Cortex of kidney (tissue), 1 donor: ENCODE measurements at places on chromosomes 13 and 19.

DNA sequence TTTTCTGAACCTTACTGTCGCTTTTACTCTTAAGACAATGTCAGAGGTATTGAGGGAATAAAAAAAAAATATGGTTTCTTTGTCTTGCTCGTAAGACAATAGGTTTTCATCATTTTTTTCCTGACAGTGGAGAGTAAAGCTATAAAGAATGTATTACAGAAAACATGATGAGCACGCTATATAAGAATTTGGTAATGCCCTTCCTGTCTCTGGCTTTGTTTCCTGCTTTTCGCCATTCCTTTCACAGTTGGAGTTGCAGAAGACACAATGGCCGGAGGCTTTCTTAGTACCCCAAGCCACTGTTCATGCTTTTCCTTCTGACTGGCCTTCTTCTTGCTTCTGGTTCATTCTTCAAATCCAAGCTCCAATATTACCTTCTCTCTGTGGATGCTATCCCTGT lies 101.0 kb upstream of the DACH1 start:
- no peak for DNase-seq

- no peak for DNase-seq
Measured at GRCh38 chr19:10936661-10937084, 8.1 kb downstream of the TIMM29 start.

GRCh38 chr13:52446265-52446664 lies 4.2 kb downstream of the VPS36 start:
- no peak for DNase-seq

DNA sequence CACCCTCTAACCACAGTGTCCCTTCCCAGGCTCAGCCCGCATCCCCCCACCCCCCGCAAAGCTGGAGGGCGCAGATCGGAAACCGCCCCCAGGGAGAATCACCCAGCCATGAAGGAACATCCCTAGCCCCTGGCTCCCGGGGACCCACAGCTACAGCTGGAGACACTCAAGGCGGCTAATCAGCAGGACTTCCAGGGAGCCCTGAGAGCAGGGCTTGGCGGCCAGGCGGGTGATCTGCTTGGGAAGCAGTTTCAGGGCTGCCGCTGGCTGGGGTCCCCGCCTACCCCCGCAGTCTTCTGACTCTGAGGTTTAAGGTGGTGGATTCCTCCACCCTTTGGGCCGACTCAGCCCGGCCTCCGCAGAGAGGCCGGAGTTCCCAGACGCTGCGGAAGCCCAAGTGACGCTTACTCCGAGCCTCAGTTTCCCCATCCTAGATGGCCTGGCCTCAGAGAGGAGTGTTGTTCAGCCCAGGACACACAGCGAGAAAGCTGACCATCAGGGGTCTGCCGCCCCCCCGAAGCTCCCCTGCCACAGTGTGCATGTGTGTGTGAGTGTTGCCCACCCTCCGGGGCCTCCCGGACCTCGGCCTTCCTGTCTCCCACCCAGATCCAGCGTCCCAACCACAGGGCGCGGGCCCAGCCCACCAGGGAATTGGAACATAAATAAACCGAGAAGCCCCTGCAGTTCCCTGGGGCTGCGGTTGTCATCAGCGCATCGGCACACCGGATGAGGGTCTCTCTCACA lies 9.8 kb downstream of the FUT6 start:
- no peak for DNase-seq

GRCh38 chr13:49693191-49693733 lies 2.0 kb upstream of the EBPL start:
- DNase-seq: no peak

DNA sequence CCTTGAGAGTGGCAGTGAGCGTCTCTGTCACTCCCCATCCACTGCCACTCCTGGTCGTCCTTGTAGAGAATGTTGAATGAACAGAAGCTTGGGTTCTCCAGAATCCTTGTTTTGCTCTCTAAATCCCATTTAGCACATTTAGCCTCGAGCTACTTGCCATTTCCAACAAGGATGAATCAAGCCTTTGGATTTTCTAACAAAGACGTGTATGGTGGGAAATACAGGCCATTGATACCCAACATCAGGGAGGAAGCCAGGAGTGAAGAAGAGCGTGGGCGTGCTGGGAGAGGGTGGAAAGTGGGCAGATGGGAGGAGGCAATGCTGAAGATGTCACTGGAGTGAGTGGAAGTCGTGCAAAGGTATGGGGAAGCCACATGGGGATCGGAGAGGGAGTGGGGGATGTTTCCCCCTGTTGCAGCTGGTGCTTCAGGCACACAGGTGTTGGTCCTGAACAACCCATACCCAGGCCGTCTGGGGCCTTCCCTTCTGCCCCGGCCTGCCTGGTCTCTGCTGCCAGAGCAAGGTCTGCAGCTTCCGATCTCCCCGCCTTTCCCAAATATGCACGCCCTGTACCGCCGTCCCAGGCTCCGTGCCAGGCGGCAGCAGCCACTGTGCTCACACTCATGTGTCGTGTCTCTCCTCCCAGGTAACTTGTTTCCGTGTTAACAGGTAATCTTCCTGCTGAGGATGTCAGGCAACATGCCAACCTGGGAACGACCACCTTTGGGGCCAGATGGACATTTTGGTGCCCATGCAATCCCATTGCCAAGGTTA lies 48.7 kb downstream of the ZIC5 start:
- DNase-seq: no peak

DNA sequence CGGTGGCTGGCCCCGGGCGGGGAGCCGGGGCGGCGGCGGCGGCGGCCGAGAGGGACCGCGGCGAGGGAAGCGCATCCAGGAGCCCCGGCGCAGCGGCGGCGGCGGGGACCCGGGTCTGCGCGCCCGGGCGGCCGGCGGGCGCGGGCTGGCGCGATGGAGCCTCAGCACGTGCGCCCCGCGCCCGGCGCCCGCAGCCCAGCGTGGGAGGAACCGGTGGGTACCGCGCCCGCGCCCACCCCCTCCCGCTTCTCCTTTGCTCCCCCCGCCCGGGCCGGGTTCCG lies 7.8 kb upstream of the DGKH start:
- no peak for DNase-seq

DNA sequence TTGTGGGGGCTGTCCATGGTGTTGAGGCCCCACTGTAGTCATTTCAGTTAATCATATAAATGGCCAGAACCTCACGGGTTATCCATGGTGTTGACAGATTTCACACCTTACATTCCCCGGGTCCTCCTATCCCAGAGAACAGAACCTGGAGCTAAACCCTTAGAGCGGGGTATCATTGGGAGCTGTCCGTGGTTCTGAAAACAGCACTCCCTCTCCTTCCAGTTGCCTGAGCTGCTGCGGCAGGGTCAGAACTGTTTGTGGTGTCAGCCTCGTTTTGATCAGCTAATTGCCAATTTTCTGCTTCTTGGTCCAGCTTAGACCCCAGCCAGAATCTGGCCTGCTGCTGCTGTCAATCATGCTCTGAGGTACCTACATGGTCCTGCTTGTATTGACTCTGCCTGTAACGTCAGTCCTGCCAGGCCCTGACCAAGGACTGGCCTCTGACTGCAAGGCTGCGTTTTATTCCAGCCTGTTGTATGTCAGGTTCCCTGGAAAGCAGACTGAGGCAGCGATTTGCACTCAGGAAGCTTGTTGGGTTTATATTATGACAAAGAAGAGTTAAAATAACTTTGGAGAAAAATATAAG lies 55.8 kb upstream of the KCTD15 start:
- DNase-seq: no peak

GRCh38 chr19:44925114-44925891 lies 10.9 kb downstream of the APOC1 start:
- no peak for DNase-seq

- no peak for DNase-seq
Measured at GRCh38 chr13:73366241-73366640, 307.4 kb downstream of the KLF5 start.

- no peak for DNase-seq
Measured at GRCh38 chr13:45331123-45331619, 9.8 kb downstream of the TPT1 start.
